ENCODE measurements at places on chromosomes 16 and 17.

- peak; percentile 84 for DNase-seq
Observed at GRCh38 chr17:49730078-49730784, 22.5 kb upstream of the SLC35B1 start.

- DNase-seq = no peak
Observed at GRCh38 chr16:3022684-3023414, 893 bp downstream of the HCFC1R1 start.

DNA sequence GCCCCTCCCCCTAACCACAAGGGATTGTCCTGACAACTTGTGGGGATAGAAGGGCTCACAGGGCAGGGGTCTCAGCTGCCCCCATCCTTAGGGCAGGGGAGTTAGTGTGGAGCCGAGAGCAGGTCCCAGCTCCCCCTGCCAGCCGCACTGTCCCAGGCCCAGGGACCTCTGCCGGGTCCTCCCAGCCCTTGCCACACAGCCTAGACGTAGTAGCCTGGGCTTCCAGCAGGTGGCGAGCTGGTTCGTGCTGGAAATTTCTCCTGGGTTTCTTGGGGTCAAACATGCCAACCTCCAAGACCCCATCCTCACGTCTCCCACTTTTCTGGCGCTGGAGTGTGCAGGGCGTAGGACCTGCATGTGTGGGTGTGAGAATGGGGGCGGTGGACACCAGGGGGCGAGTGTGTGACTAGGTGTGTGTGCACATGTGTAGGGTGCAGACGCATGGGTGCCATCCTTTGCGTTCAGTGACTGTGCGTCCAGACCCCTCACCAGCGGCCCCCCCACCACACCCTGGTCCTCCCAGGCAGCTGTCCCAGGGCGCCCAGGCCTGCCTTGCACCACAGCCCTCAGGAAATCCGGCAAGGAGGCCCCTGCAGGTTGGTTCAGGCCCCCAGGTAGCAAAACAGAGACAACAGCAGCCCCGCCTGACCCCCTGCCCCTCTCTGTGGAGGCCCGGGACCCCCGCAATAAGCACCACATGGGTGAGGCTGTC lies 29.5 kb downstream of the SBK1 start:
- DNase-seq = no peak

GRCh38 chr16:82833378-82833993 lies 206.7 kb downstream of the CDH13 start:
- DNase-seq = no peak

DNA sequence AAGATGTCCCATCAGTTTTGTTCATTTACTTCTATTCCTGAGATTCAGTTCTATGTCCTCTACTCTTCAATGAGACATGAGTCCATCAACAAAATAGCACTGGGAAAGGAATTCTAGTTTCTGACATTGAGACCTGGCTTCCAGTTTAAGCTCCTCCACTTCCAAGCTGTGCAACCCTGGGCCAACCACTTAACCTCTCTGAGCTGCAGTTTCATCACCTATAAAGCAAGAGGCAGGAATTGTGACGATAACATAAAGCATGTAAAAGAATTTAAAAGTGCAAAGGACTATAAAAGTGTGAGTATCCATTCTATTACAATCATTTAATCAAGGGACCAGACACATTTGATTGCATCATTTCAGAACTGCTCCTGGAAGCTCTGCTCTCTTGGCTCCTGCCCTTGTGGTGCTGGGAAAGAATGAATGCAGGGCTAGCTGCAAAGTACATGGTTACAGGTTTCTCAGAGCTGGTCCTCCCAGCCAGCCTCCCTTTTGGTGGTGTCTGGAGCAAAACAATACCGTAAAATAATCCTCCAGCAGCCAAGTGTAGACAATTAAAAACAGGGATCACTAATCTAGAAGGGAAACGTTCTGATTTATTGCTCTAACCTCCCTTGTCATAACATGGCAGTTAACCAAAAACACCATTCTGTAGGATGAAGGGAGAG lies 113.9 kb downstream of the VPS53 start:
- DNase-seq = no peak

GRCh38 chr16:27165576-27165975 lies 37.8 kb upstream of the KDM8 start:
- DNase-seq = no peak

- no peak for DNase-seq
Observed at GRCh38 chr17:56475116-56475515, 118.4 kb upstream of the NOG start.

- DNase-seq = no peak
Observed at GRCh38 chr16:56608876-56609462, 585 bp downstream of the MT2A start.

GRCh38 chr17:45016823-45017222 lies 34.6 kb downstream of the DCAKD start:
- DNase-seq = no peak

GRCh38 chr17:2183346-2183745 lies 120.2 kb downstream of the SMG6 start:
- no peak for DNase-seq

- no peak for DNase-seq
Observed at GRCh38 chr16:82623241-82623640, 3.5 kb upstream of the CDH13 start.

GRCh38 chr16:11405331-11406176 lies 60.3 kb downstream of the RMI2 start:
- DNase-seq = no peak
